ENCODE measurements at places on chromosomes 2 and 18. TPM values are rescaled to one million over a fixed set of nuclear protein-coding genes. Genes with fewer than 3 reads are reported as not detected.

RGPD3 gene
- 0.13 TPM for total RNA-seq

IFIH1 gene
- 1.7 TPM for total RNA-seq

LIMS3 gene
- not detected for total RNA-seq

SERPINB13 gene
- total RNA-seq: not detected

MBOAT2 gene
- 26.8 TPM for total RNA-seq

TOGARAM2 gene
- 0.12 TPM for total RNA-seq

ASB18 gene
- total RNA-seq: not detected

C2orf72 gene
- total RNA-seq: 6.5 TPM

MRO gene
- total RNA-seq: 0.36 TPM
